Neural crest cell (in vitro differentiated cells): ENCODE measurements at places on chromosomes 7 and 10.
A peak's percentile ranks its signal among the peaks of the same experiment; 100 is the strongest.

DNA sequence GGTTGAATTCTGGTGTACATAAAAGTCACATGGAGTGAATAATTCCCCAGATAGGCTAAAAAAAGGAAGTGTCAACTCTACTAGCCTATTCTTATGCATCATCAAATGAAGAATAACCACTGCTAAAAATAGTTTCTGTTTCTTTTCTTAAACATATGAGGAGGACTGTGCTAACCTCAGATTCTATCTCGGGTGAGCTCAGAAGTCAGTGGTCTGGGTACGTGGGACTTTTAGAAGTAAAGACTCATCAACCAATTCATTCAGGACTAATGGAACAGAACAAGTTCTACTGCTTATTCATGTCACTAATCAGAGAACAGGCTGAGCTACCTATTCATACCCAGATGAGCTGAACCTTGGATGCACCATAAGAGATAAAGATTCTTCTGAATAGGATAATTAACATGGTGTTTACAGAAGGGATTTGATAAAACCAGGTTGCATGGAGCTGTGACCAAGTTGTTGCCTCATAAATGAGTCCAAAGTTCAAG lies 9.5 kb upstream of the ASAH2 start:
- no peak for DNase-seq

GRCh38 chr7:78333530-78334425 lies 535.2 kb downstream of the PHTF2 start:
- DNase-seq = no peak

DNA sequence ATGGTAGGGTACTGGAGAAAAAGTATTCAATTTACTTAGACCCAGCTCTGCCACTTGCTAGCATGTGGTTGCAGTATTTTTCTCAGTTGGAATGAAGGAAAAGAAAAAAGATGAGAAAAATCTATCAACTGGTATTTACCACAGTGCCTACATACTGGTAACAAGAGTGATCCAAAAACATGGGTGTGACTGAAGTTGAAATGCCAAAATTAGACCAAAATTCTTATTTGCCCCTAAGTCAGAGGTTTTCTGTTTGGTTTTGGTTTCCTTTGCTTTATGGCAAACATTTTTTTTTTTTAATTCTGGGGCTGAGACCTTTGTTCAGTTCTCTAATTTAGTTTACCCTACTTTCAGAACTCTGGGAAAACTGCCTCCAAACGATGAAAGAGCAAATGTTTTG lies 12.3 kb downstream of the HYCC1 start:
- no peak for DNase-seq

DNA sequence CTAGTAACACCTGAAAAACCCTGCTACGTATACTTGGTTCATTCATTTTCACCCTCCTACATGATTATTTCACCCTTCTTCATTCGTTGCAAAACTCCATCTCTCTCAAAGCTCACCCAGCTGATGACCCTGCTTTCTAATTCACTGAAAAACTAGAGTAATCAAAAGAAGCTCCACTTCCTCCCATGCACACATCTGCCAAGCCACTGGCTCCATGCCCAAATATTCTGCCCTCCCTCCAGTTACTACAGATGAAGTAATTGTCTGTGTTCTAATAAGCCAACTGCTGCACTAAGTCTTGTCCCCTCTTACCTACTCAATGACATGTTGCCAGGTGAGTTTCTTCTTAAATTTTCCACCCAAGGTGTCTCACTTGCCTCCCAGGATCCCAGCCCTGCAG lies 96.9 kb upstream of the CCDC71L start:
- no peak for DNase-seq

DNA sequence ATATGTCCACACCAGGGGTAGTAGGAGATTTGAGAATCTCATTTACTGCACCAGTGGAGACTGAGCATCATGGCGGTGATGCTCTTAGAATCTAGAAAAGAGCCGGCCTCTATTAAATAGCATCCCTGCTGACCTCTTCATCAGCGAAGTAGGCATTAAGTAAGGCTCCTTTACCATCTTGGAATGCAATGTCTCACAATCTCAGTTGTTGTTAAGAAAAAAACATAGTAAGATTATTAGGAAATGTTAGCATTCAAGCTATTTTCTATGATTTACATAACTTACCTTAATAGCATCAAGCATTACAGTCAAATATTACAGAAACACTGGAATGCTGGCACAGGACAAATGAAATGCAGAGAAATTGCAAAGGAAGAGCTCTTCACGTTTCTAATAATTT lies 54.5 kb downstream of the ORC5 start:
- no peak for DNase-seq

GRCh38 chr10:97731346-97732051 lies 5.4 kb upstream of the ZFYVE27 start:
- DNase-seq = peak; percentile 74

DNA sequence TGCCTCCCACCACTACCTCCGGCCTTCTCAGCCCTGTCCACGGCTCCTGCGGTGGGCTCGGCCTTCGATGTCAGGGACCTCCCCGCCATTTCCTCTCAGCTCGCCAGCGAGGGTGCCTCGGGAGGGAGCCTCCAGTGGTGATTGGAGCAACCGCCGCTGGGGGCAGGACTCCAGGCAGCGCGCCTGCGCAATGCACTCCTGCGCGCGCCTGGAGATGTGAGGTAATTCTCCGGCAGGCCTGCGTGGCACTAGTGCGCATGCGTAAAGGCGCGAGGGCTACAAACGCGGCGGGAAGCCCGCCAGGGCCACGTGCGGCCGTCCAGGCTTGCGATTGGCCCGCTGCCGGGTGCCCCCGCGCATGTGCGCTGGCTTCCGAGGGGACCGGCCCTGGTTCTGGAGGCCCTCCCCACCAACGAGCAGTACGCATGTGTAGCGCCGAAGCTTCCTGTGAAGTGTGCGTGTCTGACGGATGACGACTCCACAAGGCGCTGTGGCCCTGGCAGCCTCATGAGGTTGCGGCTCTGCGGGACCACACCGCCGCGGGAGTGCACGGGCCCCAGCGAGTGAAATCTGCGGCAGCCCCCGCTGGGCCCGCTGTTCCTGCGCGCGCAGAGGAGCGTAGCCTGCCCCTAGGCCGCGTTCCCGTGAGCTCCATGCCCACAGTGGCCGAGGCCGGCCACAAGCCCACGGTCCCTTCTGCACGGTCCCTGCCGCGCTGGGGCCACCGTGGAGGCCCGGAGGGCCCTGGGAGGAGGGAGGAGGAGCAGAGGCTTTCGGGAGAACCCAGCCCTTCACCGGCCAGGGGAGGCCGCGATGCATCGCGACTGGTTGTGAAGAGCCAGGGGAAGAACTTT lies at the start of gene SYCE1:
Gene SYCE1, minus strand, starts transcription at position 143 of the 854 bp plus-strand sequence. Its CDS starts 54 bp downstream, at position 89.
- DNase-seq = no peak

- no peak for DNase-seq
Measured at GRCh38 chr7:141454338-141454737, 96.9 kb upstream of the AGK start.
